ENCODE measurements at places on chromosomes 16 and 17.

DNA sequence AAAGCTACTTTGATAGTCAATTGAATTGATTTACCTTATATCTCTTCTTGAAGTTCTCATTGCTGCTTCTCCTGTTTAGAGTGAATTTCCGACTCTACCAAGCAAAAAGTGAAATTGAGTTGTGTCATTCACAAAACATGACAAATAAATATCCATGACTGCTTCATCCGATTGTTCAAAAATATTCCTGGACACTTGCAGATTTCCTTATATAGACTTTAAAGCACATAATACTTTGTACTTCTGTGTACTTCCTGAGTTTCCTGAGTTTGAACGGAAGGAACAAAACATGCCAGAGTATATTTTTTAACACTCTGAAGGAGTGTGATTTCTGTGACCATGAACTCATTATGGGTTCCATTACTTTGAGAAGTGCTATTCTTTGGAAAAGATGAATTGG, 20.5 kb upstream of the VAT1L start:
- DNase-seq, result no peak

- DNase-seq, result no peak
Measured at GRCh38 chr17:1192911-1193699, 13.3 kb upstream of the ABR start.

- DNase-seq, result peak; percentile 59
Measured at GRCh38 chr17:77494664-77495435, 354.1 kb downstream of the SEC14L1 start.

- DNase-seq, result no peak
Measured at GRCh38 chr17:34719569-34719968, 140.2 kb downstream of the TMEM132E start.

- no peak for DNase-seq
Measured at GRCh38 chr17:180381-181244, 837 bp downstream of the DOC2B start.

DNA sequence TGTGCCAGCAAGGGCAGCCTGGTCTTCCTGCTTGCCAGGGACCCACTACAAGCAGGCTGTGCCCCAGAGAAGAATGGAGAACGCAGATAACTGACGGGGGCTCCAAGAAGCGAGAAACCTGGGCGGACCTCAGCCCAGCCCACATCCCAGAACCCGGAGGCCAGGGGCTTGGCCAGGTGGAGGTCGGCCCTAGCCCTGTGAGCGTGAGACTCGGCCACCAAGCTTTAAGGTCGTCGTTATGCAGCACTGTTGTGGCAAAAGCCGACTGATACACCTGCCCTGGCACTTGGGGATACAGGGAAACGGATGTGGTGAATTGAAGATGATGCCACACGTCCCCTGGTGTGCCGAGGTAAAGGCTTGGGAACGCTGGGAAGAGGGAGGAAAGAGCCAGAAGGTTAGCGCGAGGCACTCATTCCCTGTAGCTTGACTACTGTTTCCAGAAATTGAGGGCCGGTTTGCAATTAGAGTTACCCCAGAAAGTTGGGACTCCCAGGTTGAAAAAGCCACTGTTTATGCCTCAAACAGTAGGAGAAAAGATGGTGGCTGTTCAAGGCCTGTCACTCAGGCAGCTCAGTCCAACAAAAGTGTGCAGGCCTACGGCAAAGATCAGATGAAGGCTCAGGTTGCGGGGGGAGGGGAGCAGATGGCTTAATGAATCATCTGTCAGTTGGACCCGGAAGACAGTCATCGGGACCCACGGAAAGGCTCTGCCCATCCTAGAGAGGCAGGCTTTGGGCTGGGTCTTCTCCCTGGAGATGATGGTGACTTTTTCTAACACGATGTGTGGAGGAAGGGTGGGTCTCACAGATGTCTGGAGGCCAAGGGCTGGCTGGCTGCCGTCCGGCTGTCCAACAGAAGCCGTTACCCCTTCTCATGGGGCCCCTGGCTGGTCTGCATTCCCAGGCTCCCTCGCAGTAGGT, 45.6 kb upstream of the BAHCC1 start:
- no peak for DNase-seq

- no peak for DNase-seq
Measured at GRCh38 chr16:7746941-7747340, 414.3 kb downstream of the RBFOX1 start.

- no peak for DNase-seq
Measured at GRCh38 chr17:75509528-75510258, 5.6 kb downstream of the CASKIN2 start.

DNA sequence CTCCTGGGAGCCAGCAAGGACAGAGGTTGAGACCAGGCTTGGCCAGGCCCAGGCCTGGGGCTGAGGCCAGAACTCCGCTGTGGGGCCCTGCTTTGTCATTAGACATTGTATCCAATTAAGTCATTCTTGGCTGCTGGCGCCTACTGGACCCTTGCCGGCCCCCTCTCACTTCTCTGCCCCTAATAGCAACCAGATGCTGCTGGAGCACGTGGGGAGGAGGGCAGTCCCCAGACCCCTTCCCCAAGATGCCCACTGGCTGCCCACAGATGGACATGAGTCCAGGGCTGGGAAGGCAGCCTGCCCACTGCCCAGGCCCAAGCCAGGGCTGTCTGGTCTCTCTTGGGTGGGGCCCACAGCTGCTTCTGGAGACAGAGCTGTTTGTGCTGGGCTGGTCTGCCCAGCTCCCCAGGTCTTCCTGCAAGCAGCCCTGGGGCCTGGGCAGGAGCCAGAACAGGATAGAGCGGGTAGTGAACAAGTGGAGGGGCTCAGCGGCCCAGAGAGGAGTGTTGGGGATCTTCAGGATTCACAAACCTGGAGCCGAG, 7.8 kb downstream of the PLXDC1 start:
- DNase-seq, result no peak

GRCh38 chr17:80698297-80698696, 153.7 kb downstream of the RPTOR start:
- DNase-seq, result no peak

DNA sequence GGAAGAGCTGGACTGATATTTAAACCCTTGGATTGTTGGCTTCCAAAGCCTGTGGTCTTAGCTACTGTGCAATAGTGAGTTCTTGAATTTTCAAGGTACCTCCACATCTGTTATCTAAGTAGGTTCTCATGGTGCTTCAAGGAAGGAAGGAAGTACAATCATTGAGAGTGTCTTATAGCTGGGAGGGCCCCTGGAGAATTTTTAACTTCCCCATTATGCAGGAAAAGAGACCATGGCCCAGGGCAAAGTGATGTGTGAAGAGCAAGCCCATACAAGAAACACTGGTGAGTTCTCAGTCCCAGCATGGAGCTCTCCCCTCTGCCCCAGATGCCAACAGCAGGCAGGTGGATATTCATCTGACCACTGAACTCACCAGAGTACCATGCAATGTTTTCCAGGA, 169.0 kb upstream of the IRX6 start:
- DNase-seq, result no peak

GRCh38 chr17:35738519-35739133, 7.2 kb downstream of the RASL10B start:
- no peak for DNase-seq

- no peak for DNase-seq
Measured at GRCh38 chr17:1762901-1763898, 1.3 kb downstream of the SERPINF1 start.

DNA sequence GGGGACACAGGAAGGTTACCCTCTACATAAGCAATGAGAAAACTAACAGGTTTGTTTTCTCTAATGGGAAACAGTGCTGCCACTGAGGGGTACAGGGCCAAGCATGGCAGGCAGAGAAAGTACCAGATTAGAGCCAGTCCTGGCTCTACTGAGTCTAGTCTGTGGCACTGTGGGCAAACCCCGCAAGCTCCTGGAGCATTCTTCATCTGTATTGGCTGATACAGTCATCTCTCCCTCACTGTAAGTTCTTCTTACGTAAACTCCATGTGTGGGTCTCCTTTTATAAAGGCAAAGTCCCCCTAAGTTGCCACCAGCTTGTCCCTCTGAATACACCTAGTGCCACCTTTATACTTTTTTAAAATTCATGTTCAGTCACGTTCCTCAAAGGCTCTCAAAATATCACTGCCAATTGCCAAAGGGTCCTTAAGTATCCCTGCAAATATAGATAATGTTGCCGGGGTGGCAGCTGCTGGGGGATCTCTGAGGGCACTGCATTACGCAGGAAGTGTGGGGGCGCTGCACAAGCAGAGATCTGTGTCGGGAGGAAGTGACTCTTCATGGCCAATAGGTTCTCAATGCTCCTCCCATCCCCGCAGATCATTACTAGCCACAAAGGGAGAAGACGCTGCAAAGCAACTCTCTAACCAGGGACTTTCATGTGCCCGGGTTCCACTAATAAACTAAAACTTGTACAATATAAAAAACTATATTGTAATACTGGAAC, 18.8 kb downstream of the XPO6 start:
- DNase-seq, result peak; percentile 48

DNA sequence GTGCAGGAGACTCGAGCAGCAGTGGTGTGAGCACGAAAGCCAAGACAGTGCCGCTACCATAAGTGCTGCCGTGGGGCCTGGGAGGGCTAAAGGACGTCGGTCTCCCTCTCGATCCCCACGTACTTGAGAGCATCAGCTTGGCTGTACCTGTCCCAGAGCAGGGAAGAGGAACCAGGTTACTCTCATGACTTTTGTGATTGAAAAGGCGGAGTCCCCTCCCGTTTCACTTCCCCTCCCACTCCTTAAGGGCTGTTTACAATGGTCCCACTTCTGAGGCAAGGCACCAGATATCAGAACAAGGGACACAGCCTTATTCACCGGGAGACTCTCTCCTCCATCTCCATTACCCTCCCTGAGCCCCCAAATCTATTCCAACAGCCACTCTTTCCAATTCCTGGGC, 20.1 kb downstream of the CNTNAP1 start:
- DNase-seq, result no peak

DNA sequence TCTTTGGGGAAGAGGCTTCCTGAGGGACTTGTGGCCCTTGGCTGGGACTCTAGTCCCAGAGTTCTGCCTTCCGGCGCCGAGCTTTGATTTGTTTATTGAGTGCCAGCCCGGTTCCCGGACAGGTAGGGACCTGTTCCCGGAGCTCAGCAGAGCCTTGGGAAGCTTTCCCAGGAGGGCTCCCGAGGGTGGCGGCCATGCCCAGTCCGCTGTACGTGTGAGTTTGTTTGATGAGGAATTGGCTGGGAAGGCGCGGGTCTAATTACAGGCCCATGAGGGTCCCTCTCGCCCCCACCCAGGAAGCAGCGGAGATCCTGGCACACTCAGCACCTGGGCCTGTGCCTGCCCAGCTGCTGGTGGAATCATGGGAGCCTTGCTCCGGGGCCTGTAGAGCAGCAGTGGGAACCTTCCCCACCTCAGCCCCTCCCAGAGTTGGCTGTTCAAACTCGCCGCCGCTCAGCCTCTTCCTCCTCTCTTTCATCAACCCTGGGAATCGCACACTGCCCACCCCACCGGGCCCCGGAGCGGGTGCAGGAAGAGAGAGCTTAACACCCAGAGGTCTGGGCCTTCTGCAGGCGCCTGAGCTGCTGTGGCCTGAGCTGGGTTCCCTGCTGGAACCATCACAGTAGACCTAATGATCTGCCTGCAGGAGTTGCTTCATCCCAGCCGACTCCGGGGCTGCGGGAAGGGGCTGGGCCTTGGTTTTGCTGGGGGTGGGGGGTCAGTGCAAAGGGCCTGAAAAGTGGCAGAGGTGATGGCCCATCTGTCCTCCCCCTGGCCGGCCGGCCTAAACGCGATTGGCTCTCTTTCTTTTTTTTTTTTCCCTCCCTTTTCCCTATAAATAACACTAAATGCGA, 313.7 kb downstream of the SEC14L1 start:
- DNase-seq, result no peak

GRCh38 chr16:56608876-56609462, 585 bp downstream of the MT2A start:
- DNase-seq, result no peak

GRCh38 chr16:83137326-83137781, 510.6 kb downstream of the CDH13 start:
- DNase-seq, result no peak

GRCh38 chr17:77209330-77209748, 68.6 kb downstream of the SEC14L1 start:
- DNase-seq, result no peak

DNA sequence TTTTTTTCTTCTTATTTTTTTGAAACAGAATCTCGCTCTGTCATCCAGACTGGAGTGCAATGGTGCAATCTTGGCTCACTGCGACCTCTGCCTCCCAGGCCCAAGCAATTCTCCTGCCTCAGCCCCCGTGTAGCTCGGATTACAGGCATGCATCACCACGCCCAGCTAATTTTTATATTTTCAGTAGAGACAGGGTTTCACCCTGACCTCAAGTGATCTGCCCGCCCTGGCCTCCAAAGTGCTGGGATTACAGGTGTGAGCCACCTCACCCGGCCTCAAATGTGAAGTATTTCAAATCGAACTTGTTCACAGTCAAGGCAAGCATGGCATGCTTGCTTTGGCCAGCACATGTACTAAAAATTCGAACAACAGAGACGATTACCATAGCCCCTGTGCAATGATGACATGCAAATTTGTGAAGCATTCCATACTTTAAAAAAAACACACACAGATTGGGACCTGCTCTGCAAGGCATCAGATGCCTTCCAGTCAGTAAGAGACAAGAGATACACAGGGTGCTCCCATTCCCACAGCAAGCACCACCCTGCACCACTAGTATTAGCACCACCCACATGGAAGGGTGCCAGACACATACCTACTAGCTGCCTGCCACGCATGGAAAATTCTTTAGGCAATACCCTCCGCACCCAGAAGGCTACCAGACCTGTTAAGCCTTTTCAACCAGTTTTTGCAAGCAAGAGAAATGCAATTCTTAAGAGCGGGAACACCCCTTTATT, 47.2 kb downstream of the ANKRD11 start:
- no peak for DNase-seq

DNA sequence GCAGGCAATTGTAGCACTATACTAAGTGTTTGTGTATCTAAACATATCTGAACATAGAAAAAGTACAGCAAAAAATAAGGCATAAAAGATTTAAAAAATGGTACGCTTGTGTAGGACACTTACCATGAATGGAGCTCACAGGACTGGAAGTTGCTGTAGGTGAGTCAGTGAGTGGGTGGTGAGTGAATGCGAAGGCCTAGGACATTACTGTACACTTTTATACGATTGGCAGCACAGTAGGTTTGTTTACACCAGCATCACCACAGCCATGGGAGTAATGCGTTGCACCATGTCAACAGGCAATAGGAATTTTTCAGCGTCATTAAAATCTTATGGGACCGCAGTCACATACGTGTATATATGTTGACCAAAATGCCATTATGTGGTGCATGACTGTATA, 45.6 kb downstream of the DNAH9 start:
- DNase-seq, result no peak

DNA sequence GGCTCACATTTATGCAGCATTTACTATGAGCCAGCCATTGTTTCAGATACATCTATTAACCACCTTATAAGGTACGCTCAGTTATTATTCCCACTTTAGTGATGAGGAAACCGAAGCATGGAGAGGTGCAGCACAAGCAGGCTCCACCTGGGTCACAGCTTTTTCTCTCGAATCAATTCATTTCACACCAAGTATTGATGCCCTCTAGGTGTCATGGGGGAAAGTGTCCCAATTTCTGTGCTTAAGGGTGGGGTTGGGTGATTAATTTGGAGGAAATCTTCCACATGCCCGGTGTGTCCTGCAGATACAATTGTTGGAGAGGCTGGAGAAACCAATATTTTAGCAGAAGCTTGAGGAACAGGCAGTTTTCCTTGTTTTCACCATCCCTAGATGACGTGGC, 62.7 kb upstream of the DNAJA2 start:
- no peak for DNase-seq

- DNase-seq, result no peak
Measured at GRCh38 chr17:51595826-51596398, 335.6 kb downstream of the UTP18 start.

Data from activated T-helper 1 cell treated with anti-CD3 and anti-CD28 coated beads, Interleukin-2, amount 50 U/mL, for 16 hours (primary cell).